SJSA1 (cell line): ENCODE measurements at places on chromosomes 11 and 22. TPM values are rescaled to one million over a fixed set of nuclear protein-coding genes. Genes with fewer than 3 reads are reported as not detected.

Gene NLRP6
- total RNA-seq: not detected in 2 replicates

- DNase-seq: no peak
Observed at GRCh38 chr11:111465400-111465799, 46.8 kb downstream of the BTG4 start.

Gene ACER3
- total RNA-seq: 13.2 and 13.9 TPM in 2 replicates

Gene UBQLNL
- 0.05 TPM in 1 of 2 replicates, not detected in the other for total RNA-seq

- DNase-seq: no peak
Observed at GRCh38 chr11:122617926-122618325, 37.6 kb upstream of the UBASH3B start.

DNA sequence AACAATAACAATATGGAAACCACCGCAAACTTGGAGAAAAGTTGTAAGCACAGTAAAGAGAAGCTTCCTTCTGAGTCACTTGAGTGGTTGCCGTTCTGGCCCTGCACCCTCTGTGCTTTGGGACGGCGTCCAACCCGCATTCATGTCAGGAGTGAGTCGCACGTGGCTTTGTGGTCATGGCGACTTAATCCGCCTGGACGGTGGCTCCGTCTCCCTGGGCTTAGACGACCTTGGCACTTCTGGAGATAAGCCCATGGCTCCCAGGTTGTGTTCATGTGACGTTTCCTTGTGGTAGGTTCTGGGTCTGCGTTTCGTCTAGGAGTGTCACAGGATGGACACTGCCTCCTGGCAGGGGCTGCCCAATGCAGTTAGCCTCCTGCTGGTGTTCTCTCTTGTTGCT is 40.5 kb downstream of the TPCN2 start:
- peak; percentile 76 for DNase-seq

Gene CCDC89
- total RNA-seq: 0.26 TPM in 1 of 2 replicates, not detected in the other

GRCh38 chr11:86245369-86246292 is 1.1 kb downstream of the EED start:
- DNase-seq: no peak

Gene CHRM1
- not detected in 2 replicates for total RNA-seq

- DNase-seq: peak; percentile 78
Observed at GRCh38 chr22:30609260-30610185, 2.5 kb downstream of the TCN2 start.

GRCh38 chr22:41638124-41638523 is 17.0 kb downstream of the XRCC6 start:
- DNase-seq: no peak

Gene KCNE3
- not detected in 2 replicates for total RNA-seq

Gene KRTAP5-7
- not detected in 2 replicates for total RNA-seq

GRCh38 chr11:1968454-1969002 is 21.4 kb downstream of the MRPL23 start:
- no peak for DNase-seq

- no peak for DNase-seq
Observed at GRCh38 chr22:20044495-20045151, 23.7 kb downstream of the TANGO2 start.

DNA sequence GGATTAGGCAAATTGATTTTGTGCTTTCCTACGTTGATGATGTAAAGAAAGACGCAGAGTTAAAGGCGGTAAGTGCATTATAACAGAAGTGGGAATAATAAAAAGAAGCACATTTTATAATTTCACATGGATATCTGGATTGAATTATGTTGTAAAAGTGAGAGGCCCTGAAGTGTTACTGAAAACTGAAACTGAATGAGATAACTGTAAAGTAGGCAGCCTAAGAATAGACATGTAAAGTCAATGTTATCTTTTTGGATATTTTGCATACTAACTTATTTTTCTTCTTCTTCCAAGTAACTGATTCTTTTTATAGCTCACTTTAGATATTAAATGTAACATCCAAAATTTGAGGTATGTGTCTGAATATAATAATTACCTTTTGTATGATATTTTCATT is 28.3 kb downstream of the ANO5 start:
- no peak for DNase-seq

- peak; percentile 71 for DNase-seq
Observed at GRCh38 chr11:71078482-71078881, 173.9 kb downstream of the SHANK2 start.

DNA sequence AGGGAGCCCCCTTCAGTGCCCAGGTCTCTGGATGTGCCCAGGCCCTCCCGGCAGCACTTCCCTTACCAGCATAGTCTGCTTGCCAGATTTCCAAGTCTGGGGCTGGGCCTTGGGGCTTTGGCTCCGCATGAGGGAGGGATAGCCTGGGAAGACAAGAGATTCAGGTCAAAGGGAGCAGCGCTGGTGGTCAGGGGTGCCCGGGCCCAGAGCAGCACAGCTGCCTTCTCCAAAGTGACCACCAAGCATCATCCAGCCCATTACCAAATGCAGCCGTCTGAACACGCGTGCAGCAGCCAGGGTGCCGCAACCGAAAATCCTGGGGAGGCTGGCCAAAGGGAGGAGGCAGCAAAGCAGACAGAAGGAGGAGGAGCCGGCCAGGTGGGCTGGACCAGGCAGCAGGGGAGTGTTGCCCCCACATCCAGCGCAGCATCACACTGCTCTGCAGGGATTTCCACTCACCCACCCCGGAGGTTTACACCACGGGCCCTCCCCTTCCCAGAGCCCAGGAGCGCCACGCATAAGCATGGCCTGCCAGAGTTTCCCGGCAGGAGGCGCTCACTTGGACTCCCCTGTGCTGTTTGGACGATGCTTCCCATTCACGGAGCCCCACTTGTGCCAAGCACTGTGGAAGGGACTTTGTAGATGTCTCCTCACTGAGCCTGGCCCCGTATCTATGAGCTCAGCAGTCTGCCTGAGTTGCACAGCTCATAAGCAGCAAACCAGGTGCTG is 22.5 kb downstream of the TRIM29 start:
- no peak for DNase-seq

DNA sequence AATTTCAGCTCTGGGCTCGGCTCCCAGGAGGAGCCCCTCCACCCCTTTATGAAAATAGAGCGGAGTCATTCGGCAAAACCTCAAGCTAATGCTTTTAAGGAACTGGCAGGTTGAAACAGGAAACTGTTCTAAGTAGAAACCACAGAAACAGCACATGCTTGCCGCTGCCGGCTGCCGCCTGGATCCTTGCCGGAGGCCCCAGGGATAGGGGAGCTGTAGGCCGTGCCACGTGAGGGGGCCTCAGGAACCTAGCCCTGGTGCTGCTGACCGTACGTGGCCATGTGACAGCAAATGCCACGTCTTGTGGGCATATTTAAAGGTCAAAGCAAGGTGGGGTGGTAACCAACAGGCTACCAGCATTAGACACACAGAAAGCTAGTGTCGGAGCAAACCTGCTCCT is 77.9 kb upstream of the TIMP3 start:
- peak; percentile 52 for DNase-seq

Gene OR5T2
- not detected in 2 replicates for total RNA-seq

Gene HYOU1
- total RNA-seq: 124 and 128 TPM in 2 replicates

Gene DEUP1
- total RNA-seq: not detected in 2 replicates

Gene OR8B3
- total RNA-seq: not detected in 2 replicates

GRCh38 chr11:128804481-128804880 is 62.6 kb downstream of the KCNJ1 start:
- no peak for DNase-seq

GRCh38 chr11:21113876-21114275 is 444.5 kb downstream of the NELL1 start:
- DNase-seq: no peak

GRCh38 chr11:27040302-27041115 is at the start of gene BBOX1:
TSS of gene BBOX1 (plus strand) at chr11:27040815. CDS start at chr11:27055431, 14,616 bp downstream.
- no peak for DNase-seq

GRCh38 chr22:27517361-27518155 is 284.0 kb downstream of the MN1 start:
- DNase-seq: no peak

DNA sequence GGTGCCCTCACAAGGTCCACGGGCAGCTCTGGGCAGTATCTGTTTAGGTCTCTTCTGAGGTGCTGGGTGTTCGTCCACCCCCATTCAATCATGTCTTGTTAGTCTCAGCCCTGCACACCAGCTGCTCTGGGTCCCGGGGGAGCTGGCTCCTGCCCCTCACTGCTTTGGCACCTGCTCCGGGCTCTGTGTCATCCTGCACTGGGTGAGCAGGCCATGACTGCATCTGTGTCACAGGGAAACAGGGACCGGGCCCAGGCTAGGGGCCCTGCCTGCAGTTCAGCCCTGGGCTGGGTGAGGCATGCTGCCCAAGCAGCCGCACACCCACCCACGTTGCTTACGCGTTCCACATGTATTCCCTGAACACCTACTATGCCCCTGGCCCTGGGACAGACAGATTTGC is 43.9 kb downstream of the ELFN2 start:
- no peak for DNase-seq

Gene BCO2
- 0.42 TPM in 1 of 2 replicates, not detected in the other for total RNA-seq

- DNase-seq: no peak
Observed at GRCh38 chr11:48043991-48044512, 63.7 kb downstream of the PTPRJ start.

Gene CD3G
- total RNA-seq: not detected in 2 replicates

GRCh38 chr11:79439886-79440570 is 802 bp downstream of the TENM4 start:
- DNase-seq: no peak

DNA sequence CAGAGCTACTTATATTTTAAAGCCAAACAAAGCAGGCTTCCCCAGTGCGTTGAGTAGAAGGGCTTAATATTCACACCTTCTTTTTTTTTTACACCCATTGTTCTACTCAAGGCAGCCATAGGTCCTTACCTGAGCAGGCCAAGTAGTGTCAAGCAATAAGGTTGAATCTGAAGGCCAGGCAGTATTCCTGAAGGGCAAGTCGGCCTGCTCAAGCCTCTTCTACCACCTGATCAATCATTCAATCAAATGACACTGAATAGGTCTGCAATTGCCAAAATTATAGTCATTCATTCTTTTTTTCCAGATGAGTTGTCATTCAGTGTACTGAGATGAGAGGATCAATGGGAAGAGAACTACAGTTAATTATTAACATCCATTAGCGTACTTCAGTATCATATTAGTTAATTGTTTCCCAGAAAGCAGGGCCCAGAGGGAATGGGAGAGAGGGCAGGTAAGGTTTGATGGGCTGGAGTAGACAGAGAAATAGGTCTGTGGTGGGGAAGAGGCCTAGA is 11.9 kb upstream of the PPP2R1B start:
- DNase-seq: no peak

Gene ACAD8
- total RNA-seq: 7.9 and 11.3 TPM in 2 replicates

Gene KRTAP5-6
- total RNA-seq: not detected in 2 replicates
